ENCODE measurements at places on chromosomes 1 and 21.

GRCh38 chr1:159795534-159795933 lies 6.6 kb upstream of the FCRL6 start:
- no peak for DNase-seq

DNA sequence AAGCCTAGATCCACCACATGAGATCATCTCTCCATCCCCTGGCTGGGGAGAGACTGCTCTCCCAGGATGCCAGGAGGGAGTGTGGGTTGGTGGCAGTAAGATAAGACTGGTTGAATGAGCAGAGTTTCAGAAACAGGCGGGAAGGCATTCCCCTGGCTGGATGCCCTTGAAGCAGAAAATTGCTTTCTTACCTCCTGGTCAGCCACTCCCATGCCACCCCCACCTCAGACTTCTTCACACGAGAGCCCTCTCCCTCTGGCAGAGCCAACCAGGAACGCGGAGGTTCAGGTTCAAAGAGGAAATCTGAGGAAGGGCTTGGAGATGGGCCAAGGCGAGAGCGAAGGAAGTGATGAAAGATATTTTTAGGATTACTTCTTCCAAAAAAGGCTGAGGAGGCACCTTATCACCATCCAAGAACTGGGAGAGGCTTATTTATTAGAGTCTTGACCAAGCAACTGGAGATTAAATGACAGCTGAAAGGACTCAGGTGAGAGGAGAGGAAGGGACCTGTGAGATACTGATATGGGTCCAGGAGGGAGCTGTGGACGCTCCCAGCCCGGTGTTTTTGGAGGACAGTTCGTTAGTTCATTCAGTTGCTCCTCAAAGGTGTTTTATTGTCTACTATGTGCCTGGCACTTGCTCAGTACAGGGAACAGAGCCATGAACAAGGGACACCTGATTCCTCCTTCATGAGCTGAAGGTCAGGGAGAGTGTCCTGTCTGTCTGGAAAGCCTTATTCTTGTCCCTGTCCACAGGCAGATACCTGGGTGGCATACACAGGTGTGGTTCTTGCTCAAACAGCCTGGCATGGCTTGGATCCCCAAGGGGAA lies 18.9 kb upstream of the SLC26A9 start:
- no peak for DNase-seq

GRCh38 chr1:234769284-234769985 lies 159.5 kb upstream of the IRF2BP2 start:
- DNase-seq = no peak

GRCh38 chr1:92784021-92784638 lies 778 bp downstream of the EVI5 start:
- DNase-seq = peak; percentile 47

GRCh38 chr1:232560940-232561339 lies 69.0 kb downstream of the SIPA1L2 start:
- DNase-seq = no peak

- DNase-seq = no peak
Observed at GRCh38 chr1:84603941-84604830, 29.9 kb upstream of the CTBS start.

GRCh38 chr1:162022626-162023025 lies 1.0 kb downstream of the OLFML2B start:
- DNase-seq = no peak

- DNase-seq = peak; percentile 82
Observed at GRCh38 chr1:16905110-16905867, 9.5 kb downstream of the RNU1-2 start.

DNA sequence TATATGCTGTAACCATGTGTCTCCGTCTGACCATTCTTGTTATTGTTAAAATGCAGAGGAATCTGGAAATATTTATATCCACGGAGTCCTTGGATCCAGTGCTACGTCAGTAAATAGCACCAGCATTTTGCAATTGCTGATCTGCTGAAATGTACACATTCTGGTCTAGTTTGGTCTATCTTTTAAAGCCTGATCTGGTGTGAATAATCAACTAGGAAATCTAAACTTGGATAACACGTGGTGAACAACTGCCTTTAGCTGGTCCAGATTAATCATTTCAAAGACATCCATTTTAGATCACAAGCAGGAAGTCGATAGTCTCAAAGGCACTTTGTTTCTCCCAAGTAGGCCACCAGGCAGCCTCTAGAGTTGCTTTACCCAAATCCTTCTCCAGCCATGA lies 32.6 kb downstream of the PDPN start:
- DNase-seq = no peak
